DMS79 treated with DMSO at 0.1 percent for 48 hours (cell line): ENCODE measurements at places on chromosomes 13 and 19.

GRCh38 chr19:48433337-48433736 lies 12.4 kb upstream of the GRWD1 start:
- no peak for DNase-seq

GRCh38 chr13:101751488-101751887 lies 299.0 kb downstream of the ITGBL1 start:
- DNase-seq, result peak; percentile 100

- no peak for DNase-seq
Measured at GRCh38 chr13:25503856-25504255, 132.1 kb downstream of the ATP8A2 start.

GRCh38 chr13:109389892-109390345 lies 396.5 kb downstream of the IRS2 start:
- no peak for DNase-seq

GRCh38 chr13:113836768-113837559 lies 26.9 kb downstream of the GAS6 start:
- peak; percentile 97 for DNase-seq

DNA sequence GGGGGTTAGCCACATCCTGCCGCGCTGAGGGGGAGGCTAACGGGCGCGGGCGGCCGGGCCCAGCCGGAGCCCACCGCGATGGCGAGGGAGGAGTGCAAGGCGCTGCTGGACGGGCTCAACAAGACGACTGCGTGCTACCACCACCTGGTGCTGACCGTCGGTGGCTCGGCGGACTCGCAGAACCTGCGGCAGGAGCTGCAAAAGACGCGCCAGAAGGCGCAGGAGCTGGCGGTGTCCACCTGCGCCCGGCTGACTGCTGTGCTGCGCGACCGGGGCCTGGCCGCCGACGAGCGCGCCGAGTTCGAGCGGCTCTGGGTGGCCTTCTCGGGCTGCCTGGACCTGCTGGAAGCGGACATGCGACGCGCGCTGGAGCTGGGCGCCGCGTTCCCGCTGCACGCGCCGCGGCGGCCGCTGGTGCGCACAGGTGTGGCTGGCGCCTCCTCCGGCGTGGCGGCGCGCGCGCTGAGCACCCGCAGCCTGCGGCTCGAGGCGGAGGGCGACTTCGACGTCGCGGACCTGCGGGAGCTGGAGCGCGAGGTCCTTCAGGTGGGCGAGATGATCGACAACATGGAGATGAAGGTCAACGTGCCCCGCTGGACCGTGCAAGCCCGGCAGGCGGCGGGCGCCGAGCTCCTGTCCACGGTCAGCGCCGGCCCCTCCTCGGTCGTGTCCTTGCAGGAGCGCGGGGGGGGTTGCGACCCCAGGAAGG lies 692 bp downstream of the RGS9BP start:
- DNase-seq, result peak; percentile 32

GRCh38 chr19:14555918-14556661 lies 15.8 kb downstream of the NDUFB7 start:
- no peak for DNase-seq
